Activated CD4-positive, alpha-beta T cell treated with anti-CD3 and anti-CD28 coated beads for 48 hours (primary cell): ENCODE measurements at places on chromosomes 4 and X.
A peak's percentile ranks its signal among the peaks of the same experiment; 100 is the strongest.

GRCh38 chrX:10828640-10829039 lies 208.3 kb upstream of the MID1 start:
- no peak for DNase-seq

- DNase-seq, result no peak
Measured at GRCh38 chr4:88009871-88010270, 2.4 kb downstream of the PKD2 start.

DNA sequence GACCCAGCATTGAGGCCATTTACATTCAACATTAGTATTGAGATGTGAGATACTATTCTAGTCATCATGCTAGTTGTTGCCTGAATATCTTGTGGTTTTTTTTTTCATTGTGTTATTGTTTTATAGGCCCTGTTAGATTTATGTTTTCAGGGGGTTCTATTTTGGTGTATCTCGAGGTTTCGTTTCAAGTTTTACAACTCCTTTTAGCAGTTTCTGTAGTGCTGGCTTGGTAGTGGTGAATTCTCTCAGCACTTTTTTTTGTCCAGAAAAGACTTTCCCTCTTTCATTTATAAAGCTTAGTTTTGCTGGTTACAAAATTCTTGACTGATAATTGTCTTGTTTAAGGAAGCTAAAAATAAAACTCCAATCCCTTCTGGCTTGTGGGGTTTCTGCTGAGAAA lies 115.5 kb downstream of the NPNT start:
- DNase-seq, result no peak

GRCh38 chrX:129565046-129565650 lies 25.1 kb downstream of the OCRL start:
- no peak for DNase-seq

DNA sequence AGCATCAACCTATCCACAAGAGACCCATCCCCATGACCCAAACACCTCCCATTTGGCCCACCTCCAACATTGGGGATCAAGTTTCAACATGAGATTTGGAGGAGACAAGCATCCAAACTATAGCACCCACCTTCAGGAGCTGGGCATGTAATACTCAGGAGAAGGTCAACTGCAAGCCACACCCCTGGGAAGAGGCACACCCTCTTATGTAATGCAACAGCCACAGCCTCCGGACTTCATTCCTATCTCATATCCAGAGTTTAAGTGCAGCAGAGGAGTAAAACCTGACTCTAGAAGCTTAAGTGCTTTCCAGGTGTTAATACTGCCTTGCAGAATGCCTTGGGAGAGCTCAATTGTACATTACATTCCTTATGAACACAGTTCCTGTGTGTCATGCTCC lies 197.4 kb downstream of the PTTG2 start:
- DNase-seq, result no peak

- DNase-seq, result no peak
Measured at GRCh38 chr4:183968931-183969330, 63.8 kb downstream of the STOX2 start.

GRCh38 chr4:182170417-182170935 lies 72.7 kb upstream of the TENM3 start:
- no peak for DNase-seq

GRCh38 chr4:168021666-168022065 lies 70.7 kb upstream of the ANXA10 start:
- no peak for DNase-seq

- DNase-seq, result no peak
Measured at GRCh38 chr4:53441564-53441963, 64.1 kb downstream of the FIP1L1 start.

DNA sequence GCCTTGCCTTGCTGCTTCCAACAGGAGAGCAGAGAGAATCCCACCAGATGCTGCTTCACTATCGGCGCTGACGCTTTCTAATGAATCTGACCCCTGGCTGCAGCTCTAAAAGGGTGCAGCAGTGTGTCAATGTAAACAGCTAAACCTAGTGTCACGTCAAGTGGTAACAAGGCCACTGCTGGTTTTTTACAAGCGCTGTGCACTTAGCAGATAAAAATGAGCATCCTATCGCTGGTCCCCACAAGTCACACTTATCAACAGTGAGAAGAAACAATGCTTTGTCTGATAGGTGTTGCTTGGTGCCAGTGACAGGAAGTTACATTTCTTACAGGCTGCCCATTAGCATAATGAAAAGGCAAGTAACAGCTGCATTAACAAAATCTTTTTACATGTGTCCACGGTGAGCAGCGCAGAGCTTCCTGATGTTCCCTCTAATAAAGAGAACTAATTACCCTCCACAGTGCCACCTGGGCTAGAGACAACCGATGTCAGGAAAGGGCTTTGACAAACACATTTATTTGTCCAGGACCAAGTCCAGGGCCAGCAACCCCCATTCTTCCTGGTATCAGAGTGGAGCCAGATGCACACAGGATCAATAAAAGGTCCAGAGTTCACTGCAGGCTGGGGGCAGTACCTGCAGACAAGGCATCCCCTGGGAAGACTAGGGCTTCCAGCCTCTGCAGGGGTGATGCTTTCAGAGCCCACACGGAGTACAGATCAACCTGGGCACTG lies 176.0 kb downstream of the MGST2 start:
- no peak for DNase-seq

DNA sequence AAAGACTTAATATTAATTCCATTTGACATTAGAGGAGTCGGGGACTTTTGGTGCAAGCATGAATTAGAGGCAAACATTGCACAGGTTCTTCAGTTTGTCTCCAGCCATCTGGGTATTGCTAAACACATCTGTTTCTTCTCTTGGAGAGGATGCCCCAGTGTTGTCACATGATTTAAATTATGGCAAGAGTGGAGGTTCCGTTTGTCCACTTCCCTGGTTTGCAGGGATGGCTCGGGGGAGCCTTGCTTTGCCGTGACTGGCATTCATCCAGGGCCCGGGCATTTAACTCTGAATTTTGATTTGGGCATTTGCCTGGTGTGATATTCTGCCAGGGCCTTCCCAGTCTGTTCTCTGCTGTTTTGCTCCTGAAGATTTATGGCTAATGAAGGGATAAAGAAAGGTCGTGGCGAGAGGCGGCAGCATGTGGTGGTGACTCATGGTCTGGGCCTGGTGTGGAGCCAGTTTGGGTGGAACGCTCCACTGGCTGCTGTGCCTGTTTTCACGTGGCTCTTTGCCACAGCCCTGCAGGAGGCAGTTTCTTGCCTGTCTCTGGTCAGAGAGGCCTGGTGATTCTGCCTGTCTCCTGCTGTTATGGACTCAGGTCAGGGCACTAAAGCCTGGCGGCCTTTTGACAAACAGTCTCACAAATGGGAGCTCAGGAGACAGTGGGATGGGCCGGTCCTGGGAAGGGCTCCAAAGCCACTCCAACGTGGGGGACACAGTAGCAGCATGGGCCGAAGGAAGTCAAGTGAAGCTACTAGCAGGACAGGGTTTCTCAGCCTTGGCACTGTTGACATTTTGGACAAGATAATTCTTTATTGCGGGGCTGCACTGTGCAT lies 99.4 kb upstream of the PGRMC2 start:
- no peak for DNase-seq

DNA sequence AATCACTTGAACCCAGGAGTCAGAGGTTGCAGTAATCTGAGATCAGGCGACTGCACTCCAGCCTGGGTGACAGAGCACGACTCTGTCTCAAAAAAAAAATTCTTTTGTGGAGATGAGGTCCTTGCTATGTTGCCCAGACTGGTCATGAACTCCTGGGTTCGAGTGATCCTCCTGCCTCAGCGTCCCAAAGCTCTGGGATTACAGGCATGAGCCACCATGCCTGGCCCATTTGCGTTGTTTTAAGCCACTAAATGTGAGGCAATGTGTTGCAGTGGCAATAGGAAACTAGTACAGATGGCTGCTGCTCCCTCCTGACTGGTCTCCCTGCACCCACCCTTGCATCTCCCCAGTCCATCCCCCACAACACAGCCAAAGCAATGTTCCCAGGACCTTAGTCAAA lies 40.0 kb upstream of the APLN start:
- no peak for DNase-seq

GRCh38 chr4:127782025-127782274 lies 172 bp upstream of the HSPA4L start:
- peak; percentile 75 for DNase-seq

DNA sequence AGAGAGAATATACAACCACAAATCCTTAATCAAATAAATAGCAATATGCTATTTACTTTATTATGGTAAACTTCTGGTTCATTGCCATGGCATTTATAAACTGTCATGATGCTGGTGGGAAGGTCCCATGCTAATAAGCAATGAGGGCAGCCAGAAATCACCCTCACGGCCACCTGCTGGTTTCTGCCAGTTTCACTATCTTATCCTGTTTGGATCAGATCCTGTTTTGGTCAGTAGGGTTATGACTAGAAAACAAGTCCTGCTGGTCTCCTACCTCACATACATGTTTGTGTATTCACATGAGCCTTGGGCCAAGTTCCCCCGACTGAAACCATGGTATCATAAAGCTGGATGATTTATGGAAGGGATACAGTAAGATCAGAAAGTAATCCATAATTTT lies 28.1 kb downstream of the XAGE5 start:
- no peak for DNase-seq

- DNase-seq, result no peak
Measured at GRCh38 chr4:186500721-186501304, 54.6 kb downstream of the MTNR1A start.

GRCh38 chrX:39335513-39336235 lies 534.4 kb downstream of the MID1IP1 start:
- DNase-seq, result no peak

DNA sequence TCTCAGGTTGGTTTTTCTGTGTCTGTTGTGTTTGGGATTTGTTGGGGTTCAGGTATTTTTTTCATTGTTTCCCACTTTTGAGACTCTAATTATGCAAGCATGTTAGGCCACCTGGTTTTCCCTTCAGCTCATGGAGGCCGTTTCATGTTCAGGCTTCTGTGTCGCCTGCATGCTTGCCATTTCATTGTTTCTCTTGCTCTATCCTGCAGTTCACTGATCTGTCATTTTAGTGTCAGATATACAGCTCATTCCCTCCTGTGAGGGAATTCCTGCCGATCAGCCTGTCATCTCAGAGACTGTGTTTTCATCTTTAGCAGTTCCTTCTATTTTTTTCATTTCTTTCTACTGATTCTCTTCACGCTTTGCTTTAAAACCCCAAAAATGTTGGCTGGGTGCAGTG lies 49.4 kb upstream of the HGFAC start:
- DNase-seq, result no peak

DNA sequence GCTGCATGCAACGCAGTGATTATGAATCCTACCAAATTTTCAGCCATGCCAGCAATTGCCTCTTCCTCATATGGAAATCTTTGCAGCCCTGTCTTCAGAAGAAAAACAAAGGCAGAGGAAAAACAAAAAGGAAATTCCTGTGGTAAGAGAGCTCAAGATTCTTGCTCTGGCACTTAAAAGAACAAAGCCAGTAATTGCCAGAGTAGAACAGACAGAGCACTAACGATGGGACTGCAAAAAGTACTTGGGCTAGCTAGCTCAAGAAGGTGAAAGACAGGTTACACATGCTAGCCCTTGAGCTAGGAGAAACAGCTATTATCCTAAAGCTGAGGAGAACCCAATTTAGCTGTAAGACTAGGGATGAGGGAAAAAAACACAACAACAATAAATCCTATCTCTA lies 582.3 kb downstream of the KCNIP4 start:
- no peak for DNase-seq

GRCh38 chrX:20680998-20681397 lies 414.3 kb upstream of the RPS6KA3 start:
- no peak for DNase-seq

DNA sequence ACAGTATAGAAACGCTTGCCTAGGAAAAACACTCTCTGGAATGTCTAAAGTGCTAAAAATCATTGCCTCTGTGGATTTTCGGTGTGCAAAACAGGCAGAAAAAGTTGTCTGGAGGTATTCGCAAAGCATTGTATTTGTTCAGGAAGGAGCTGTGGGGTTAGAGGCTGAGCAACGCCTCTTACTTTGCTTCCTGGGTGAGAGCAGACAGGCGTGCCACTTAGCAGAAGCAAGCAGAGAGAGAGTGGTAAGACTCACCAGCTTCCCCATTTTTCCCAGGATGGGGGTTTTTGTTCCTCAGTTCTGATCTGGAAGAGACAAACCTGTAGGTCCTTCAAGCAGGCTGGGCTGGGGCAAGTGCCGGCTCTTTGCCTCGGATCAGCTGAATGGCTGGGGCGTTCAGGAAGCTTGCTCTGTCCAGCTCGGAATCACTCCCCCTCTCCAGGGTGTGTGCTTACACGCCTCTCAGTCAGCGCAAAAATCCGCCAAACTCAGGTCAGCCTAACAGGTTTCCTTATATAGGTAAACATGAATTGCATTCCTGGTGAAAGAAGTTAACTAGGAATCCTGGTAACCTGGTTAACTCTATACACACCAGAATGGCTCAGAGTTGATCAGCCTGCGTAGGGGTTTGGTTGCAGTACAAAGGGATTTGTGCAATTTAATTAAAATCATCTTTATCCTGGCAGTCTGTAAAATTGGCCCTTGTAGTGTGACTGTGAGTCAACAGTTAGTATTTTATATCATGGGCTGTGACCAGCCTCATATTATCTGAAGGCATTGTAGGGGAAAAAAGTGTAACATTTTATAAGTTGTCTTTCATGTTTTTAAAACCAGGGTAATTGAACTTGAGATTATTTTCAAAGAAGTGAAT lies 213.1 kb upstream of the MID1 start:
- DNase-seq, result no peak

GRCh38 chr4:81625422-81626417 lies 154.0 kb upstream of the RASGEF1B start:
- DNase-seq, result no peak

- DNase-seq, result no peak
Measured at GRCh38 chr4:34861666-34862065, 1382.6 kb downstream of the ARAP2 start.

DNA sequence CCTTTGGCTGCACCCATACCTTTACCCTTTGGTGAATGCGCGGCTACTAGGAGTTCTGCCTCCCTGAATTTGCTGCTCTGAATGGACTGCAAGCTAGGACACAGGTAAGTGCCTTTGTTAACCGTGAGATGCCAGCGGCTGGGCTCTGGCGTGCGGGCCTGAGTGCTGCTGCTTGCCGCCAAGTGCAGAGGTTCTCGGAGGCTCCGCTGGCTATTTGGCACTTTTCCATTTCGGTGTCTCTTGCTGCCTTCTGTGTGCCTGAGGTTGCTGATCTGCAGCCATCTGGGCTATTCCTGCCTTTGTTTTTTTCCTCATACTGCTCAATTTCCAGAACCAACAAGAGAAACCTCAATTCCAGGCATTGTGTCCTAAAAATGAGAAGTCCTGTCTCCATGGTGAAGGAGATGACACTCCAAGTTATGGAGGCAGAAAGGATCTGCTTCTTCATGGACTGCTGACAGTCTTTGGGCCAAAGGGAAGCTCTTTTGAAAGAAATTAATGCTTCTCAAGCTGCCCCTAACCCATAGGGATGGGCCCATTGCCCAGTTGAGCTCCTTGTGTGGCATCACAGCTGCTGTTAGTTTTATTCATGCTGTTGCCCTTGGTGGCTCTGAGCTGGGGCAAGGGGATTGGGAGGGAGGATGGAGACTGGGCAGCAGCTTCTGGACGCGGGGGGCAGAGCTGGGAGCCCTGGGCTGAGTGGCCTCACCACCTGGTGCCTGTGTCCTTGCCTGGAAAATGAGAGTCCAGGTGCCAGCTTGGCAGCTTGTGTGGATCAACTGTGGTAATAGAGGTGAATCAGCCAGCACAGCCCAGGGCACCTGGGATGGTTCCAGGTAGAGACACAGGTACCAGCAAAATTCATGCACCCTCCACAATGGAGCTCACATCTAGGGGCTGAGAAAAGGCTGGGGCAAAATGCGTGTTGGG lies 3.8 kb upstream of the TBC1D14 start:
- DNase-seq, result no peak
